Amygdala (tissue), 56 donors: ENCODE measurements at places on chromosomes 4 and X.

DNA sequence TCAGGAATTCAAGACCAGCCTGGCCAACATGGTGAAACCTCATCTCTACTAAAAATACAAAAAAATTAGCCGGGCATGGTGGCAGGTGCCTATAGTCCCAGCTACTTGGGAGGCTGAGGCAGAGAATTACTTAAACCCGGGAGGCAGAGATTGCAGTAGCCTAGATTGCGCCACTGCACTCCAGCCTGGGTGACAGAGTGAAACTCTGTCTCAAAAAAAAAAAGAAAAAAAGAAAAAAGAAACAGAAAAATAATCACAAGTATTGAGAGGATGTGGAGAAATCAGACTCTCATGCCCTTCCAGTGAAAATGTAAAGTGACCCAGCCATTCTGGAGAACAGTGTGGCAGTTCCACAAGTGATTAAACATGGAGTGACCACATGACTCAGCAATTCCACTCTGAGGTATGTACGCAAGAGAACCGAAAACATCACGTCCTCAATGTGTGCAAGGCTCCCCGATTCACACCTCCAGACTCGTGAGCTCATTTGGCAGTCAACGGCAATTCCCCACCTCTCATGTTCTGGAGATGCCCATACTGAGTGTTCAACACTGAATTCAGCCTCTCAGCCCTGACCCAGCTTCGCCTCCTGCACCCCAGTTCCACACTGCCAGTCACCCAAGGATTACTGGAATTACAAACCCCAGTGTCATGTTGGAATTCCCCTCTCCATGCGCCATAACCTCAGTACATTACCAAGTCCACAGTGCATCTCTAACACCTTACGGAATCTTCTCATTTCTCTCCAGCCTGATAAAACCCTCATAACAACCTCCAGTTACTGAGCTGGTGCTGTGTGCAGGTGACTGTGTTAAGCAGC, 21.1 kb downstream of the ACOX3 start:
- DNase-seq: no peak

- no peak for DNase-seq
Observed at GRCh38 chr4:147760695-147761094, 28.8 kb downstream of the ARHGAP10 start.

GRCh38 chrX:91108761-91109160, 325.9 kb upstream of the PABPC5 start:
- no peak for DNase-seq

GRCh38 chrX:63525491-63525890, 174.4 kb upstream of the SPIN4 start:
- no peak for DNase-seq

DNA sequence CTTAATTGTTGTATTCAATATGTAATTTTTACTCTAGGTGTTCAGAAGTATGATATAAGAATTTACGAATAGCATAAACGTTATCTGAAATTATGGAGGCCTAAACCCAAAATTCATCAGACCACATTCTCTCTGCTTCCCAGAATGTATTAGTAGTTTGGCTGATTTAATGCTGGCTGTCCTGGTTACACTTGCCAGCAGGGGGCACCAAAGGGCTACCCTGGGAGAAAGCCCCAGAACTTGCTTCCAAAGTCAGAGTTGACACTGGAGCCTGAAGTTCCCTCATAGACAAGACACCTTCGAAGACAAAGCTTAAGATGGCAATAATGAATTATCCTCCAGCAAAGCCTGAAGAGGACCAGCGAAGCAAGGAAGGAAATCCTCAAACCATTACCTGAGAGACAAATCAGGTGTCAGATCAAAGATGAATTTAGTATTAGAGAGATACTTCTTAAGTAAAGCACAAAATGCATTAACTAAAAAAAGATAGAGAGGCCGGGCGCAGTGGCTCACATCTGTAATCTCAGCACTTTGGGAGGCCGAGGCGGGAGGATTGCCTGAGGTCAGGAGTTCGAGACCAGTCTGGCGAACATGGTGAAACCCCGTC, 11.3 kb upstream of the ANOS1 start:
- DNase-seq: peak; percentile 2

GRCh38 chr4:174717828-174718227, 111.2 kb downstream of the GLRA3 start:
- no peak for DNase-seq

- no peak for DNase-seq
Observed at GRCh38 chr4:89625599-89626293, 211.2 kb downstream of the SNCA start.

DNA sequence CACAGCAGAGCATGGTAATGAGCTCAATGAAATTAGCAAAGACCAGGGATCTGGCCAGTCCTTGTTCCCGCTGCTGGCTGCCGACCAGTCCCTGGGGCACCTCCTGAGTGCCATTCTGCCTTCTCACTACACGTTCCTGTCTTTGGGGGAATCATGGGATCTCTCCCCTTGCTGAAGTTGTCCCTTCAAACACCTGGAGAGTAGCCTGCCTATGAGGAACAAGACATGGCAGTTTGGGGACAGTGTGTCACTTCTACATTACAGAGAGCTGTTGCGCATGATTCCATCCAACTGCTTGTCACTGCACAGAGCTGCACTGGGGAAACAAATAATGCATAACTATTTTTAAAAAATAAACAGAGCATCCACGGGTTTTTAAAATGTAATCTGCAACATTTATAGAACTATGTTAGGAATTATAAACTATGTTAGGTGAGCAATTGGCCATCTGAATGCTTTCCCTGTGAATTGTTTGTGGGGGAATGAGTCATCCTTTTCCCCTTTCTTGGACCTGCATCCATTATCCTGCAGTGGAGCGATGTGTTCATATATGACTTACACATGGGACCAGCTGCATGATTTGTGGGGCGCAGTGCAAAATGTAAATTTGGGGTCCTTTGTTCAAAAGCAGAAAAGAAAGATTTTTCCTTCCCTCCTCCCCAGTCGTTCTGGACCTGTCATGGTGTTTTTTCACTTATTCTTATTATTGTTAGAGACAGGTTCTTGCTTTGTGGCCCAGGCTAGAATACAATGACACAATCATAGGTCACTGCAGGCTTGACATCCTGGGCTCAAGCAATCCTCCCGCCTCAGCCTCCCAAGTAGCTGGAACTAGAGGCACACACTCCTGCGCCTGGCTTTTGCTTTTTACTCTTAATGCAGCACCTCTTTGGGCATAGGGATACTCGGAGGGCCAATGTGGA, 115.0 kb upstream of the TBL1X start:
- DNase-seq: peak; percentile 12

DNA sequence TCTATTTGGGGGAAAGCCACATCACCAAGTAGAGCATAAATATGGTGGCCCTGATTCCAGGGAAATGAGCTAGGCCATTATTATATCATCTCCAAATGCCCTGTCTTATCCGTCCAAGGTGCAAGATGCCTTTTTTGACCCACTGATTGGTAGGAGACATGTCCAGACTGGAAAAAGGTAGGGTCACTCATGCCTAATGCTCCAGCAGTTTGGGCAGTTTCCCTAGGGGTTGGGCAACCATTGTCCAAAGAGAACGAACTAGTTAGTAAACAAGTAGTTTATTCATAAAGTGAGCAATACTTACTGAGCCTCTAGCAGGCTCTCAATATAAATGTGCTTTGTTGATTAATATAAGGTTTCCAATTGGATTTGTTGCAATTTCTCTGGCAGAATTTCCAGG, 6.2 kb downstream of the FHDC1 start:
- no peak for DNase-seq

DNA sequence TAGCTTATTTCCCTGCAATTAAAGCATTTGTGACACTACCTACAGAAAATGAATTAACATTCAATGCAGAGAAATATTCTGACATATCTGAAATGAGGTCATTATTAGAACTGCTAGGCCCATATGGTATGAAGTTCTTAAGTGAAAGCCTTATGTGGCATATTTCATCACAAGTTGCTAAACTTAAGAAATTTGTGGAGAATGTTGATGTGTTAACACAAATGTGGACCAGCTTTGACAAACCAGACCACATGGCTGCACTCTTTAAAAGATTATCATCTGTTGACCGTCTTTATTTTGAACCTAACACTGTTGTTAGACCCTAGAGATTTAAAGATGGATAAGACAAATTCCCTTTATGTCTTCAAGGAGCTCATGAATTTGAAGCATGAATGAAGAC, 1024.1 kb downstream of the RPA4 start:
- no peak for DNase-seq

GRCh38 chr4:102825261-102826091, 1.9 kb downstream of the UBE2D3 start:
- peak; percentile 49 for DNase-seq

GRCh38 chr4:113349430-113349829, 300.0 kb downstream of the ANK2 start:
- no peak for DNase-seq

DNA sequence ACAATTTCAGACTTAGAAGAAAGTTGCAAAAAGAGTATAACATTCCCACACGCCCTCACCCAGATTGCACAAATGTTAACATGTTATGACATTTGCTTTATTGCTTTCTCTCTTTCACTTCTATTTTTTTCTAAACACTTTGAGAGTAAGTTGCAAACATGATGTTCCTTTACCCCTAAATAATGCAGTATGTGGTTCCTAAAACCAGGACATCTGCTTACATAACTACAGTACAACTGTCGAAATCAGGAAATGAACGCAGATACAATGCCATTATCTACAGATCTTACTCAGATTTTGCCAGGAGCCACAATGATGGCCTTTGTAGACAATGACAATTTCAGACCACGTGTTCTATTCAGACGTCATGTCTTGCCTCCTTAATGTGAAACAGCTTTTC, 22.4 kb downstream of the SH3TC1 start:
- DNase-seq: no peak

- DNase-seq: no peak
Observed at GRCh38 chr4:67727124-67727850, 26.3 kb upstream of the UBA6 start.

GRCh38 chr4:85457752-85458467, 17.0 kb upstream of the ARHGAP24 start:
- no peak for DNase-seq

- no peak for DNase-seq
Observed at GRCh38 chr4:65737672-65738071, 67.4 kb upstream of the EPHA5 start.

DNA sequence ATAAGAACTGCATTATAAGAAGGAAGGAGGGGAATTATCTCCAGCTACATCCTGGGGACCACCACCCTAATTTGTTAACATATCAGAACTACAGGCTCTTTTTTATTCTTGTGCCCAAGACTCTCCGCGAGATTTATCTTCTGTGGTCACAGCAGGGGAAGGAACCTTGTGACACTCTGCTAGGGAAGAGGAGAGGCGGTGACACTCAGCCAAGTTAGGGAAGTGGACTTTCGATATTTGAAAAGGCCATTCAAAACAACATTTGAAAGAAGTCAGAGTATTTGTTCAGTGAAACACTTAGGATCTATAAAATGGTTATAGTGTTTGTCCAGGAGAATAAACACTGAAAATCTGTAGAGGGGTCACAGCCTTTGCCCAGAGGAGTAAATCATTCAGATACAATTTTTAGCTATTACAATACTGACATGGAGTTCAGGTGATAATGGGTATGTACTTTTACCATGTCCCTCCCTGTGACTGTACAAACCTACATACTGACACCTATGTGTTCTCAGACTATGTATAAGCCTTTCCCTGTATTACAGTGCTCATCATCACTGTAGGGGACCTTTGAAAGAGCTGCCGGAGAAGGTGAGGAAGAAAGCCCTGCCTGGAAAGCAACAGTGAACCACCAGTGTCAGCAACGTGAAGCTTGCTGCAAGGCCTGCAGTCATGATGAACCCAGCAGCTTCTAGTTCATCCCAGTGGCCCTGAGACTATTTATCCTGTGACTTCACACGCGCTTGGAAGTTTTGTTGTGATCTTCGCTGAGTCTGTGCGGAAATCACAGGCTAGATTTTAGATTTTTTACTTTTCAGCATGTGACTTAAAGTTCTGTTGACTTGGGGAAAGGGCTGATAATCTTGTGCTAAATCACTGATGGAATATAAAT, 8.5 kb upstream of the PTTG2 start:
- DNase-seq: no peak

DNA sequence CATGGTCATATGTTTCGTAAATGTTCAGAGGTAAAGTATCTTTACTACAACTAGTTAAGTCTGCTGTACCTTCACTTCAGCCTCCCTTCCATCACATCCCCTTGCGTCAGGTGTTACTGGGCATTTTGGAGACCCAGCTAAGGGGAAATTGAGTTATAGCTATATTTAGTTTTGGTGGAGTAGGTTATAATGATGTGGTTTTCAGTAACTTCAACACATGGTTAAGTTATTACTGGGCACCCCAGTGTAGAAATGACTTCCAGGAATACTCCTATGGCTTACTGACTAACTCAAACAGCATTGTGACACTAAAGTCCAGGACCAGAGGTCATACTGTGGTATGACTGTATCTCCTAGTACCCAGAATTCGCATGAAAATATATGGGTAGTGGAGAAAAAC, 23.4 kb upstream of the ACSL1 start:
- no peak for DNase-seq

DNA sequence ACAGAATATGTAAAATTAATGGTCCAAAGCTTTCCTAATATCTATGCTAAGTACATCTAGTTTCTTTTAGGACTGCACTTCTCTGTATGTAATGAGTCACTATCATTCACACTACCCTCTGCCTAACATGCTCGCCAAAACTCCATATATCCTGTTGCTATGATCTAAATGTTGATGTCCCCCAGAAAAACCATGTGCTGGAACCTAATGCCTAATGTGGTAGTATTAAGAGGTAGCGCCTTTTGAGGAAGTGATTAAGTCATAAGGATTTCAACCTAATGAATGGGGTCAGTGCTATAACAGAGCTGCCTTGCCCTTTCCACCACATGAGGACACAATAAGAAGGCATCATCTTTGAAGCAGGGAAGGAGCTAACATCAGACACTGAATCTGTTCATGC, 34.9 kb upstream of the NFKB1 start:
- no peak for DNase-seq

GRCh38 chrX:38041237-38041636, 34.9 kb downstream of the SYTL5 start:
- DNase-seq: no peak

DNA sequence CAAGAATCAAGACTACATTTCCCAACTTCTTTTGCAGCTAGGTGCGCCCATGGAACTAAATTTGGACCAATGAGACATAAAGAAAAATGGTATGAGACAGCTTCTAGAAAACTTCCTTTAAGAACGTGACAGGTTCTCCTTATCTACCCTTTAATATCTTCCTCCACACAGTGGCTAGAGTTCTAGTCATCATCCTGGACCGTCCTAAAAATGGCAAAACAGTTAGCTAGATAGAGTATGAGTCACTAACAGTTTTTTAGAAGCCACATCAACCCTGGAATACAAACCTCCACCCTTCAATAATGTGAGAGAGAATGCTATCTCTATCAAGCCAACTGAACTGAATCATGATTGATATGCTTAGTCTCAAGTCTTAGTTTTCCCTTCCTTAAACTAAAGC, 267.9 kb upstream of the SLC7A11 start:
- DNase-seq: no peak

- DNase-seq: no peak
Observed at GRCh38 chr4:81914623-81915022, 442.9 kb upstream of the RASGEF1B start.

GRCh38 chr4:117084866-117085701, at the start of gene TRAM1L1:
Gene TRAM1L1 (minus strand): TSS chr4:117085576. CDS start chr4:117085393, 183 bp downstream.
- peak; percentile 69 for DNase-seq
